ENCODE measurements at places on chromosomes 11 and 22.

GRCh38 chr11:75174781-75175370 is 24.0 kb downstream of the SLCO2B1 start:
- no peak for DNase-seq

GRCh38 chr11:108734956-108735559 is 70.2 kb downstream of the DDX10 start:
- DNase-seq = no peak

DNA sequence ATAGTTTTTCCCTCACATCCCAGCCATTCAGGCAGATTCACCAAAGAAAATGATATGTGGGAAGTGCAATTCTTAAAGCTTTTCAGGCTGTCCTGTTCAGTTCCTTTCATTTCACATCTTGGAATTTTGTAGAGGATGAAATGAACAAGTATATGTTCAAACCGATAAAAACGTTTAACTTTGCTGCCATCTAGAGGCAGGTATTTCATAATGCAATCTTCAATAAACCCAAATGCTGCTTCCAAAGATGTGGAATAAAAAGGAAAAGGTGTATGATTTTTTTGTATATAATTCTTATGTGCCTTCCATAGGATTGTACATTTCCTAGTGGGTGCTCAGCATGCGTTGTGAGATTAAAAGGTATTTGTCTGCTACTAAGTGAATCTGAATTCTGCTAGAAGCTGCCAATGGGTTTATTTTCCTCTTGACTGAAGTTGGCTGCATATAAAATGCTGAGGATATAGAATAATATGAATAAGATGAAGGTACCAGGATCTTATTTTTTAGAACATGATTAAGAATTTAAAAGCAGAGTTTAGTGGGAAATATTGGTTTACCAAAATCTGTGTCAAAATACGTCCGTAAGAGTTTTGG is 199.3 kb downstream of the PGR start:
- DNase-seq = no peak

DNA sequence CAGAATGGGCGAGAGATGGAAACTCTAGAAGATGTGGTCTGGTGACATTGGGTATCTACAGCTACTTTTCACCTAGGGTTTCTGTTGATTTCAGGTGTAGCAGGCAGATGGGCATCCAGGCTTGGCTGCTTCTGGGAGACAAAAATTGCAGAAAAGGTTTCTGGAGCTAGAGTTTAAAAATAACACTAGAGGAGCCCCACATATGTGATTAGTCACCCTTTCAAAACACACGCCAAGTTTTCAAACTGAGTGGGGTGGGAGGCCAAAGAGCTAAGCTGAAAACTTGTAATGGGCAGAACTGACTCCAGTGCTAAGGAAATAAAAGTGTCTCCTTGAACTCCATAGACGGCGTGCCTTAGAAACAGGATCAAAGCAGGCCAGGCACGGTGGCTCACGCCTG is 80.8 kb downstream of the GRK3 start:
- no peak for DNase-seq

DNA sequence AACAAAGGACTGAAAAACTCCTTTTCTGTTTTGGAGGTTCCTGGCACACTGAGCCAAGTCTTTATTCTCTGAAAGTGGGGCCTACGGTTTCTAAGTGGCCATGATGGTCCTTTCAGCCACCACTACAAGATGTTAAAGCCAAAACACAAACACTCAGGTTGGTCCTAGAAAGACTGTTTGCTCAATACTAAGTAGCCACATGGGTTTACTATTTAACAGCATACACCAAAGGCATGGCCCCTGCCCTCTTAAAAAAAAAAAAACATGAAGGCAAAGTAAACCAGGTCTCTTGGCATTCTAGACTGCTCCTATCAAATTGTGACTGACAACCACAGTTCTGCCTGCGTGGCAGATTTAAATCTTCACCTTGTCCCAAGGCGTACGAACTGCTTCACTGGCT is 123.6 kb upstream of the BID start:
- no peak for DNase-seq

DNA sequence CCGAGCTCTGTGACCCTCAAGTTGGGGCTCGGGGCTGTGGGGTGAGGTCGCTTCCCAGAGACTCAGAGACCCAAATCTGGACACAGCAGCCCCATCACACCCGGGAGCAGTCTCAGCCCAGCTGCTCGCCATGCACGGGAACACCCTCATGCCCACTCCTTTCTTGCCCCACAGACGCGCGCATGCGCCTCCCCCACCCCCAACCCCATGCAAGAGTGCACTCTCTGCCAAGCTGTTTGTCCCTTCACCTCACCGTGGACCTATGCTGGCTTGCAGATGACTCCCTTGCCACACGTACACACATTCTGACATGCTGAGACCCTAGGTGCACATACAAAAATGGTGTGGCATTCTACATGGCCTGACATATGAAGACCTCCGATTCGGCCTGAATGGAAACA is 478 bp upstream of the CD248 start:
- no peak for DNase-seq

DNA sequence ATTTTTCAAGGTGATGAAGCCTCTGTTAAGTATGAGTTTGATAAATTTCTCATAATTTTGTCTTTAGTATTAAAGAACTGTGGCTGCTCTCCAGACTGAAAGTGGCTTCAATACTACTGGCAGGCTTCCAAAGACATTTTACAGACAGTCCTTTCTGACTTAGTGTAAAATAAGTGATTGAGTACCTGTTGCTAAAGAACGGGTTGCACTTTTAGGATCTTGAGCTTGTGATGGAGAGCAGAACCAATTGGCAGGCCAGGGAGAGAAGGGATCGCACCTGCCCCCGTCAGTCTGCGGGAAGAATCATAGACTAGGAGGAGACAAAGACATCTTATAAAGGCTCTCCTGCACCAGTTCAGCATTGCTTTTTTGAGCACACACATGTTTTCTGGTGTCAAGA is 4.4 kb downstream of the NCAM1 start:
- DNase-seq = no peak

GRCh38 chr11:121464352-121464946 is 11.7 kb upstream of the SORL1-AS1 start:
- DNase-seq = peak; percentile 77

- no peak for DNase-seq
Measured at GRCh38 chr11:47375020-47375419, 3.3 kb downstream of the SPI1 start.

GRCh38 chr11:64358907-64359711 is at the start of gene RPS6KA4:
TSS of gene RPS6KA4 (plus strand) at chr11:64359162. CDS start at chr11:64359236, 74 bp downstream.
- peak; percentile 52 for DNase-seq

DNA sequence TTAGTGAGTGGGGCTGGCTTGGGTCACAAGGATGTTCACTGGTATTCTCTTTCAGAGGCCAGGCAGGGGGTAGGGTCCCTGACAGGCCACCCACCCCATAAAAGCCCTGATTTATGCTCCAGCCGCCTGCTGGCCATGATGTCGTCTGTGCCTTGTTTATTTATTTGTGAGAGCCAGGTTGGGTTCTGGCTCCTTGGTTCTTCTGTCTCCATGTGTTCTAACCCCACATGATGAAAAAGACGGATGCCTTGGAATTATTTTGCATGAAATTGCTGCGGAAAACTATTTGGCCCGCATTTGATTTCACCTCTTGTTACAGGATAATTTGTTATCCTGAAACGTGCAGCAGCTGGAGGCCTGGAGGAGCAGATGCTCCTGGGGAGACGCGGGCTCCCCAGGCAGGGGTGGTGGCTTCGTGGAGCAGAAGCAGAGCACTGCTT is 46.3 kb upstream of the WNT11 start:
- DNase-seq = no peak

GRCh38 chr11:83628622-83629355 is 342.6 kb upstream of the CCDC90B start:
- no peak for DNase-seq

DNA sequence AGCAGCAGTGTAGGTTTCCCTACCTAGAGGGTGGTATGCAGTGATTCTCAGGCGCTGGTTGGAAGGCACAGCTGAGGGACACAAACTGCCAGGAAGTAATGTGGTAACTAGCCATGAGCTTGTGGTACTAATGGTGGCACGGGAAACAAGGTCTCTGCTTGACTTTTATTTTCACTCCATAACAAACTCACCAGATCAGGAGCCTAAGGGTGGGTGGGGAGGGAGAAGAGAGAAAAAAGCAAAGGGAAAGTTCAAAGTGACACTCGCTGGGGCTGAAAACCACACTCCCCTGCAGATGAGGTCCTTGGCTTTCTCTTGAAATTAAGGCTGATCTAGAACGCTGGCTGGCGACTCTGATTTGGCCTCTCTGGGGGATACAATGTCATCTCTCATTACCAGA is 22.0 kb downstream of the TRAF6 start:
- DNase-seq = no peak

DNA sequence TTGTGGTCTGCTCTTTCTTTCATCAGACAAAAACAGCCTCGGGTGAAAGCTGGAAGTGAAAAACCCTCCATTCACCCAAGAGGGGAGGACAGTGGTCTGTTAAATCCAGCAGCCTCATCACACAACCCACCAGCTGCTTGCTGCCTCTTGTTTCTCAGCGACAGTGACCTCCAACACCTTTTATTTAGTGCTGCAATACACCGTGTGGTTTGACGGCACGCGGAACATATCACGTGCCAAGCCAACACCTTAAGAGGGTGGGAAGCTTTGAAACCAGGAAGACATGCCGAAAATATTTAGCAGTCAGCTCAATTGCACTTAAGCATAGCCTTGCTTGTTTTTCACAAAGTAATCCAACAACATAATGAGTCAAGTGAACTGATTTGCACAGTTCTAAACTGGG is 39.8 kb upstream of the POGLUT3 start:
- no peak for DNase-seq

GRCh38 chr11:30908857-30909256 is 322.7 kb upstream of the MPPED2 start:
- no peak for DNase-seq

DNA sequence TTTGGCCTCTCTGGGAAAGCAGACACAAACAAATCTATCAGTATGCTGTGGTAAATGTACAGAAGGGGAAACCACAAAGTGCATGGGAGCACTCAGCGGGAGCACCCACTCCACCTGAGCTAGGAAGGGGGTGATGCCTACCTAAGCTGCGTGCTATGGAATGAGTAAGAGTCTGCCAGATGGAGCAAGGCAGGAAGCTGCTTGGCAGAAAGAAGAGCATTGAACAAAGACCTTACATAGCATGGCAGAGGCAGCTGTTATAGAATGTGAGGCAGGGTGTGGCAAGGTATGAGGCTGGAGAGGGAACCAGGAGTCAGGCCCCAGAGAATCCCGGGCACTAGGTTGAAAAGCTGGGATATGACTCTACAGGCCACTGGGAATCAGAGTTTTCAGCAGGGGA is 13.8 kb upstream of the MTFP1 start:
- DNase-seq = no peak

- no peak for DNase-seq
Measured at GRCh38 chr11:1171985-1172728, 14.4 kb downstream of the MUC5AC start.

DNA sequence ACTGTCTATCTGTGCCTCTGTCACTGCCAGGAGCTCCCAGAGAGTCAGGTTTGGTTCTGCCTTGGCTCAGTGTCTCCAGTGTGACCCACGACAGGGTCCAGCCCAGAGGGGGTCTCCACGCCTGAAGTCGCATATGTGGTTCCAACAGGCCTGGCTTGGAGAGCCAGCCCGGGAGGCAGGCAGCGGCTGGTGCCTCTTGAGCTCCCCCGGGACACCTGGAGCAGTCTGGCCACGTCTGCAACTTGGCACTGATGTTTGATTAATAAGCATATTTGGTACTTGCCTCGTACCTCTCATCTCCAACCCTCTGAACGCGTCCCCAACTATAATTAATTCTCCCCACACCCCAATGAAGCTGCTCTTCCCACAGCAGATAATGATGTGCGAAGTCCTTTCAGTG is 31.7 kb upstream of the SHISAL1 start:
- DNase-seq = no peak

DNA sequence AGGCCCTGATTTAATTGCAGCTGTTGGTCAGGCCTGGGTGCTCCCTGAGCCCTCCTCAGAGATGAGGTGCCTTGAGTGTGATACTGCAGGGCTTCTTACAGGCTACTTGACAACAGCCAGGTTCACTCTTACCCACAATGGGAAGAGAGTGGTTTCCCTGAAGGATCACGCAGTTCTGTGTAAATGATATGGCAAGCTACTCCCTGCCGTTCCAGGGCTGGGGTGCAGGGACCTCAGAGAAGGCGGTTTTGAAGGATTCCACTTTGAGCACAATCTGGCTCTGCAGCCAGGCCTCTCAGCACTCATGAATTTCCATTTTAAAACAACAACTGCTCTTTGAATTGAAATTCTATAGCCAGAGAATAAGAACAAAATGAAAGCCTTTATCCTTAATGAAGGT is 92.9 kb downstream of the SLC17A6 start:
- DNase-seq = no peak

DNA sequence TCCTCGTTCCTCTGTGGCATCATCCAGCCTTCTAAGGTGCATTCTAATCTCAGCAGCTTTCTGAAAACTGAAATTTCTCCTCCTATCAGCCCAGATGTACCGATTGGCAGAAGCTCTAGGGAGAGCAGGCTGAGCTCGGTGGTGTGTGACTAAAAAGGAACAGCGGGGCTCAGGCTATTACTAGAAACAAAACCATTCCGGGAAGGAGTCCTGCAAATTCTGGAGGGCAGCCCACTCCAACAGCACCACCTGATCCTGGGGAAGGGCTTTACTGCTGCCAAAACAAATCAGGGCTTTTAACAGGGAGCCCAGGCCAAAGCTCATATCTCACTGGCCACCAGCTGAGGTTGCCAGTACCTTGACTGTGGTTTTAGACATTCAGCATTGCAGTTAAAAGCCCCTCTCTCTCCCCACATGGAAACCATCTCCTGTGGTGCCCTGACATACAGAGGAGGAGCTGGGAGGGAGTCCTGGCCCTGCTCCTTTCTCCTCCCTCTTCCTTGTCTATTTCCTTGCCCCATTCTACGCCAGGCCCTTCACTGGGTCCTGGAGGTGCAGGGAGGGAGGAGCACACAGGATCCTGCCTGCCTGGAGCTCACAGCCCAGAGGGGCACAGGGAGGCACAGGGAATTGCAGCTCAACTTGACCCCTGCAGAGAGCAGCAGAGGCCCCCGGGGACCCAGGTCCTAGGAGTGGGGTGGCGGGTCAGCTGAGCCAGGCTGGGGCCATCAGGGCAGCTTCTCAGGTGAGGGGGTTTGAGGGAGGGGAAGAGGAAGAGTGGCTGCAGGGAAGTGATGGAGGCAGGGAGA is 889 bp downstream of the PLAAT4 start:
- DNase-seq = no peak

GRCh38 chr11:2103668-2104523 is 35.3 kb downstream of the IGF2 start:
- no peak for DNase-seq

- DNase-seq = no peak
Measured at GRCh38 chr11:129192150-129192549, at the start of gene ARHGAP32. TSS of gene ARHGAP32 (minus strand) at chr11:129192325. CDS start at chr11:129192198, 127 bp downstream.

- DNase-seq = no peak
Measured at GRCh38 chr22:32843300-32843699, 41.8 kb downstream of the TIMP3 start.

DNA sequence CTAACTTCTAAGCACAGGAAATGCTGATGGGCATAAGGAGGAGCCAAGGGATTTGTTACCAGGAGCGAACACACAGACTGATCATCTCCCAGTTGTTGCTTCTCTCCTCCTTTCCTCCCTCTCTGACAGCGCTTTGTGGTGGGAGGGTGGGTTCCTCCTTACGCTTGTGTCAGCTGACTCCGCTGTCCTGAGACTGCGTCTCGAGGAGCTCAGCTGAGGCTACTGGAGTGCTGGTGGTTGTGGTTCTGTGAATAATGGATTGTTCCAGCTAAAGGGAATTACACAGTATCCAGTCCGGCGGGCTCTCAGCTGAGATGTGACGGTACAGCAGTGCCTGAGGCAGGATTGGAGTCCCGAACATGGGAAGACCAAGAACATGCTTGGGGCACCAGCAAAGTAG is 113.4 kb downstream of the CTNND1 start:
- no peak for DNase-seq

GRCh38 chr11:4006946-4007680 is 87.5 kb upstream of the RRM1 start:
- DNase-seq = no peak

GRCh38 chr11:72236083-72236697 is 7.8 kb downstream of the PHOX2A start:
- no peak for DNase-seq

Measured in stimulated activated CD8-positive, alpha-beta memory T cell treated with anti-CD3 and anti-CD28 coated beads, Interleukin-15, amount 100 ng/mL, for 48 hours (primary cell).